Upper lobe of left lung (tissue), 6 donors: ENCODE measurements at places on chromosomes 3 and 15. TPM values are rescaled to one million over a fixed set of nuclear protein-coding genes. Genes with fewer than 3 reads are reported as not detected.

Gene CKMT1B
- 7.3 TPM for total RNA-seq

Gene CCR4
- total RNA-seq, result not detected

Gene CPEB1
- 1.0 TPM for total RNA-seq

Gene PIGZ
- 8.2 TPM for total RNA-seq

Gene CCR2
- 2.1 TPM for total RNA-seq

Gene MST1R
- total RNA-seq, result 38.5 TPM

Gene C3orf49
- not detected for total RNA-seq

Gene TRPM1
- not detected for total RNA-seq

Gene CFAP100
- total RNA-seq, result 57.9 TPM

Gene RHCG
- not detected for total RNA-seq
